Inflammatory macrophage treated with lipopolysaccharide for 1 hour (primary cell): ENCODE measurements at places on chromosomes 2 and 18.

DNA sequence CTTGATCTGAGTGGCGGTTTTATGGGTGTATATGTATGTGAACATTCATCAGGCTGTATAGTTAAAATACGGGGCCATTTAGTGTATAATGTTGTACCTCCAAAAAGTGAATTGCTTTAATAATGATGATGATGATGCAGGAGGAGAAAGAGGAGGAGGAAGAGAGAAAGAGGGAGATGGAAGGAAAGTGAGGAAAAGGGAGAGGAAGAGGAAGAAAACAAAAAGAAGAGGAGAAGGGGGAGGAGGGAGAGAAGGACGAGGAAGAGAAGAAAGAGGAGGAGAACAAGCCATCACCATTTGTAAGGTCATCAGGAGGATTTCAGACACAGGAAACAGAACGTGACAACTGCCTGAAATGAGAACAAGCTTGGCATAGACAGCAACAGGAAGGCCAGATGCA is 168.4 kb upstream of the NCKAP5 start:
- DNase-seq = no peak

DNA sequence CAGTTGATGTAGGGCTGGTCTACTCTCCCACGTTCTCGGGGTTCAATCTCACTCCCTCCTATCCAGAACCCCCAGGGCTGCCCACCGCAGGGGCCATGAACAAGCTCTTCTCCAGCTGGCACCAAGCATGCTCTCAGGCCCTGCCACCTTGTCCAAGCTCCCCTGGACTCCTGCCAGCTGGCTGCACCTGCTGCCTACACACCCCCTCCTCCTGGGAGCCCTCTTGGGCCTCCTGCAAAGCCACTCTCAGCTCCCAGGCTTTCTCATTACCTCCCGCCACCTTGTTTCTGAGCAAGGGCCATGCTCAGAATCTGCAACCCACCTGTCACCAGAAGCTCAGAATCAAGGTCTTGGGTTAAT is 56.0 kb downstream of the HDAC4 start:
- no peak for DNase-seq

- DNase-seq = peak; percentile 2
Measured at GRCh38 chr2:48069769-48070168, 163.5 kb upstream of the FBXO11 start.

- DNase-seq = no peak
Measured at GRCh38 chr2:62178741-62179271, 17.1 kb upstream of the B3GNT2 start.

- no peak for DNase-seq
Measured at GRCh38 chr2:65662654-65663432, 230.4 kb upstream of the SPRED2 start.

GRCh38 chr2:207658156-207658555 is 33.0 kb upstream of the METTL21A start:
- peak; percentile 61 for DNase-seq

GRCh38 chr2:36659872-36660312 is 36.6 kb upstream of the VIT start:
- no peak for DNase-seq

GRCh38 chr2:148524519-148524919 is 120.0 kb upstream of the EPC2 start:
- DNase-seq = peak; percentile 49

- DNase-seq = no peak
Measured at GRCh38 chr18:79413901-79414300, 18.2 kb downstream of the NFATC1 start.

DNA sequence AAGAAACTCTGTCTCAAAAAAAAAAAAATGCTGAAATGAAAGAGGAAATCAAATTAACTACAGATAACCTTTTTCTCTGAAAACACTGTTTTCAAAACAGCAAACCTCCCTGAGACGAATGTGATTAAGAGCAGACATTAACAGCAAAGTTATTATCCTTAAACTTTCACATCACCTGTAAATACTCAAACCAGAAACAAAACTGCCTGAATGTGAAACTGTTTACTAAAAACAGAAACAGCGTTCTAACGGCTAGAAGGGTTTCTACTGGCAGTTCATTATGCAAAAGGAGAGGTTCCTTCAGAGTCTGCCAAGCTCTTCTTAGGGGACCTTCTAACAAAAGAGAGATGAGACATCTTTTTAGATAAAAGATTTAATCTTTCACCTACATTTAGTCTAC is 45.9 kb downstream of the PNO1 start:
- no peak for DNase-seq

- peak; percentile 9 for DNase-seq
Measured at GRCh38 chr2:29606104-29607037, 315.0 kb downstream of the ALK start.

- no peak for DNase-seq
Measured at GRCh38 chr2:105584435-105585010, 160.2 kb upstream of the NCK2 start.

DNA sequence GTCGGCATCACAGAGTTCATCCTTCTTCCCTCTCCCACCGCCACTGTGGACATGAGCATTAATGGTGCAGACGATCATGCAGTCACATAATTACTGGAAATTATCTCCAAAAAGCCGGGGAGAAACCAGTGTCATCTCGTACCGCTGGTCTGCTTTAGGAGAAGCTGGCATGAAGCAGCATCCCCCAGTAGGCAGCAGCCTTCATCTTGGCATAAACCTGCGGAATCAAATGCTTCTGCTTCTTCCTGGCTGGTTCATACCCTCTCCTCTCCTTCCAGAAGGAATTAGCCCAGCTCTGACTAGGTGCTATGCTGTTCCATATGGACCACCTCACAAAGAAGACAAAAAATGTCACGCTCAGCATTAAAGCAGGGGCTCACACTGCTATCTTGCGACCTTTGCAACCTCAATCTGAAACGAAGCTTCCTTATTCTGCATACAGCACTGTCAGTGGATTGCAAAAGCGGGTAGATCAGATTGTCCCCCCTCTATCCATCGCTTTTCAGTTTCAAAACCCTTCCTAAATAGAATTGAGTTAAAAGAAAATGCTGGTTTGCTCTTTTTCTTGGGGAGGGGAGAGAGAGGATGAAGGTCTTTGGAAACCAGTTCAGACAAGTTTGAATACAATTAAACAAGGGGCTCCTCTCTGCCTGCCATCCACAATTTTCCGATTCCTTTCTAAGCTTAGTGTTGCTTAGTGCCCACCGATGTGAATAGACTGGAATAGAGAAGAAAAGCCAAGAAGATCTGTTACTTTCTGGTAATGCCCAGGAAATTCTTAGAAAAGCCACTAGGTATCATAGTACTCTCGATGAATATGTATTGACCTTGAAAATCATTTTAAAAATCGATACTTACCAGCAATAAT is 212.1 kb upstream of the ZNF521 start:
- no peak for DNase-seq

- DNase-seq = no peak
Measured at GRCh38 chr2:235199128-235199527, 247.3 kb downstream of the SH3BP4 start.

DNA sequence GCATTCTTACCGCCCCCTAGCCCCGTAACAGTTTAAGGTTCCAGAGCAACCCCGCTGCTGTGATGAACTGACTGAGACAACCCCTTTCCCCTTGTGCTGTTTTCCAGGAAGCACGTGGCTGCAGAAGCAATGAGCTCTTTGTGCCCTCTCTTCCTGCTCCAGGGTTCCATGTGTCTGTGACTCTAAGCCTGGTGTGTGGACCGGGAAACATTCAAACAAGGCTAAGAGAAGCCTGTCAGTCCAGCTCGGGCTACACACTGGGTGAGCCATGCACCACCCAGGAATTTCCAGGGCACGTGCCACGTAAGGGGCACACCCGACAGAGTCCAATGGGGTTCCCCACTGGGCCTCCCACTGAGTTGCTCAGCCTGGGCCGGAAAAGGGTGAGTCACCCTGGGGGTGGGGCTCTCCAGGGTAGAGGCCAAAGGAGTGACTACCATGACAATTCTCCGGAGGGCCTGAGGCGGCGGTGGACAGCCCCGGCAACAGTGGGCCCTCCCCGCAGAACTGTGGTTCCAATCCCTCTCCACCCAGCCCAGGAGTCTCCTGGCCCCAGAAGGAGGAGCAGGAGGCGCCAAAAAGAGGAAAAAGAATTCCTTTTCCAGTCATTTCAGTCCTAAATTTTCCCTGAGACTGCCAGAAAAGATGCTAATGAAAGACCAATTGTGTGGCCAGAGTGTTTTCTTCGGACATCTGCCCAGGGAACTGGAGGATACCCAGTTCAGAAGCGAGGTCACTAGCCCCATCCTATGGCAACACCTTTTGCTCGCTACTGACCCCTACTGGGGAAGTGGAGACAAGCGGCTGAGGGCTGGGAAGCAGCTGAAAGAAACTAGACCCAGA is 157.8 kb upstream of the SLC1A4 start:
- peak; percentile 99 for DNase-seq

GRCh38 chr18:77077941-77078689 is 54.5 kb downstream of the MBP start:
- DNase-seq = peak; percentile 57

GRCh38 chr2:61238219-61239012 is 76.4 kb downstream of the C2orf74 start:
- no peak for DNase-seq

GRCh38 chr2:36770542-36771287 is 74.2 kb downstream of the VIT start:
- DNase-seq = peak; percentile 41

DNA sequence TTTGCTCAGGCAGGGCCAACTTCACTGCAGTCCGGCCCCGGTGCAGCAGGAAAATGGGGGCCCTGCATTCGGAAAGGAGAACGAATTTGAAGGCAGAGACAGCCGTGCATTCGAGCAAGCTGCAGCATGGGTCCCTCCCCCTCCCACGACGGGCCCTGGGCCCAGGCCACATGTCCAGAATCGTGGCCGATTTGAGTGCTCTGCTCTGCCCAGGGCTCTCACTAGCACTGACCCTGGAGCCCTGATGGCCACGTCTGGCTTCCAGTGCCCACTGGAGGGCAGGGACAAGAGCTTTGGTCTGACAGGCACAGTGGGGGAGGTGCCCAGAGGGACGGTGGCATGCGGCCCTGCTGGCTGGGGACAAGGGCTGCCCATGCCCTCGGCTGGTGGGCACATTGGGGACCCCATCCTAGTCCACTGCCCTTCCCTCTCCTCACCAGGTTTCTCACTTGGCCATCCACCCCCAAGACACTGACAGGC is 14.4 kb upstream of the KLHL30 start:
- DNase-seq = no peak

- DNase-seq = no peak
Measured at GRCh38 chr18:23572012-23572411, 14.3 kb downstream of the NPC1 start.

- no peak for DNase-seq
Measured at GRCh38 chr18:31244771-31245394, 73.1 kb upstream of the DSG1 start.

- no peak for DNase-seq
Measured at GRCh38 chr2:229089776-229090175, 181.3 kb downstream of the PID1 start.

- no peak for DNase-seq
Measured at GRCh38 chr2:153416071-153416470, 62.5 kb downstream of the RPRM start.

DNA sequence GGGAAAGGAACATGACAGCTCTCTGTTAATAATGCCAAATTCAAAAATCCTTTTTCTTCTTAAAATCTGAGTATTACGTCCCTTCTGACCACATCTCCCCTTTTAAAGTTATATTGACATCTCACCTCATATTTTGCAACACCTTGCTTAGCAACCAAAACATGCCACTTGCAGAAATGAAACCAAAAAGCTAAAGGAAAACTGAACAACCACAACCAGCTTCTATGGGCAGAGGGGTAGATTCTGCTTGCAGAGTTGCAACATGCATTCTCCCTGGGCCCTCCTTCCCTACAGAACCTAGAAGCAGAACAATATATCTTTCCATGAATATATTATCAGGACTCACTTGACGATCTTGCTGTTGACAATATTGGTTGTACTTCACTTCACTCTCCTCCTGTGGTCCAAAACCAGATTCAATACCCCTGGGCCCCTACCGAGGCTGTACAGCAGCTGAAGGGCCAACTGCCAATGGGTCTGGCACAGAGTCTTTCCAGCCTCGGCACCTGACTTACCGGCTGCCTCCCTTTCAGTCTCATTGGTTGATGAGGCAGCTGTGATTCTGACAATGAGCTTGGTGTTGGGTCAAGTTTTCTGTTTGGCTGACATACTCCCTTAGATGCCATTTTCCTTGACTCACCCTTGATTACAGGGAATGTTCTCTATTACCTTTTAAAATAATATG is 616.6 kb downstream of the ZEB2 start:
- DNase-seq = peak; percentile 26

GRCh38 chr2:112149866-112150435 is 11.8 kb downstream of the FBLN7 start:
- DNase-seq = no peak

GRCh38 chr2:136404176-136404575 is 286.2 kb upstream of the CXCR4 start:
- no peak for DNase-seq

GRCh38 chr2:201215963-201216362 is 33.0 kb downstream of the CASP10 start:
- no peak for DNase-seq

- peak; percentile 1 for DNase-seq
Measured at GRCh38 chr18:46097431-46097800, 680 bp downstream of the ATP5F1A start.

DNA sequence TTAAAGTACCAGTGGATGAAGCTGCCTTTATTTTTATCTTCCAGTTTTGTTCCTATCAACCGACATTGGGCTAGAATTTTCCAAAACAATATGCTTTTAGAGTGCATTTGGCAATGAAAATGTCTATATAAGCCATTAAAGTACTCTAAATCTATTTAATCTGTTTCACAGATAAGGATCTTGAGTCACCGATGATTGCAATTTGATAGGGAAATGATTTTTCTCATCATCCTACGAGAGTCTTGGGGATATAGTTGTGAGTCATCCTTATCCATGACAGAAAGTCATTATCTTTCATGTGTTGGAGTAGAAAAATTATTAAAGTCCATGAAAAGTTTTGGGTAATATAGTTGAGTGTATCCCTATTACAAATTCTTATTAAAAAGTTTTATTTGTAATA is 26.1 kb downstream of the SLC39A10 start:
- no peak for DNase-seq

GRCh38 chr2:16005816-16006536 is 65.6 kb downstream of the MYCN start:
- peak; percentile 87 for DNase-seq

- DNase-seq = peak; percentile 52
Measured at GRCh38 chr2:160522951-160523710, 29.5 kb upstream of the RBMS1 start.

- DNase-seq = no peak
Measured at GRCh38 chr2:173028671-173029070, 47.0 kb upstream of the MAP3K20 start.

- DNase-seq = no peak
Measured at GRCh38 chr2:162821176-162821575, 17.4 kb downstream of the KCNH7 start.
